Stimulated activated CD8-positive, alpha-beta memory T cell treated with anti-CD3 and anti-CD28 coated beads, Interleukin-7, amount 100 ng/mL, for 4 hours (primary cell): ENCODE measurements at places on chromosomes 13 and 19.

- no peak for DNase-seq
Observed at GRCh38 chr19:57319869-57320179, 448 bp upstream of the ZNF543 start.

DNA sequence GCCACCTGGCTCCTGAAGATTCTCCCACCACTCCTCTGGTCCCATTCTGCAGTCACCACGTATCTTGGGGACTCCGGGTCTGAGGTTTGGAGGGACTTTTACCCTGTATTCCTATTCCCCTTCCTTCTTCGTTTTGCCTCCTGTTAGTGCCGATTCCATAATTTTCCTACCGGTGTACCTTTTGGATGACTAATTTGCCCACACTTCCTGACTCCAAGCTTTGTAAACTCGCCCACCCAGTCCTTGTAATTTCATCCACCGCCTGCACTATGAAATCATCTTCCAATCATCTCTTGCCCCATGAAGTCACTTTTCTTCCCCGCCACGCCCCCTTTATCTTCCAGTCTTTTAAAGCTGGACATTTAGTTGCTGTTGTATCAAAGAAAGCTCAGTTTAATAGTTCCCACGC lies 572 bp downstream of the UCHL3 start:
- no peak for DNase-seq

DNA sequence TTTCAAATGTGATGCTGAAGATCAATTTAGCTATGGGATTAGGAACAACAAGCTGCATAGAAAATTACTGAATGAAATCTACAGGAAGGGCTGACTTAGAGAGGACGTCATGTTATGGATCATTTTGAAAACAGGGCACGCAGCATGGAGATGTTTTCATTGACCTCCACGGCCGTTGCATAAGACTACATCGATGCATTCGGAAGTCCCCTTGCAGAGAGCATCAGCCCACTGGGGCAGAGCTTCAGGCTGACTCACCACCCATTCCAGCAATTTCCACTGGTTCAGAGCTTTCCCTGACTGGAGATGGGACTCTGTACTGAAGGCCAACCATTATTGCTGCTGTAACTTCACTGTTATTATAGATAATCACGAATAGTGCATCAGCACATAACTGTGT lies 305.3 kb downstream of the IRS2 start:
- no peak for DNase-seq

- no peak for DNase-seq
Observed at GRCh38 chr13:27954406-27954851, 14.7 kb downstream of the CDX2 start.

DNA sequence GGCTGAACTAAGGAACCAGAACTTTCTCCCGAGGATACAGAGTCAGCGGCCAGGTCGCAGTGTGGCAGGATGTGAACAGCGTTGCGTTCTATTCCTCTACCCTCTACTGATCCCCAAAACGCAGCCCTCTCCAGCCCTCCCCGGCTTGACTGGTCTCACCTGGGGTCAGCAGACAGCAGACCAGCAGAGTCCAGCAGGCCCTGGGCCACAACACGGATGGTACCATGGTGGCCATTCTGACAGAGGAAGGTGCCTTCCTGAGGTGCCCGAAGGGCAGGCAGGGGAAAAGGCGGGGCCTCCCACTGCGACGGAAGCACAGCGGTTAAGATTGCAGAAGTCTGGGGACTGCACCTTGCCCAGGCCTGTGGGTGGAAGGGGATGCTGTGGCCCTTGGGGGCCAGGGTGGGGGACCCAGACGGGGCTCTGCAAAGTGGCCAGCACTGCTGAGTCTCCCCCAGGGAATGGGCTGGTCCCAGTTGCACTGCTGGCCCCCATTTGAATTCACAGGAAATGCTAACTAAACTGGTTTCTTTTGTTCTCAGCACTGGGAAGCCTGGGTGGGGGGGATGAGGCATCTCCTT lies at the start of gene ICAM3:
Gene ICAM3, minus strand, starts transcription at position 245 of the 581 bp plus-strand sequence. Its CDS starts 10 bp downstream, at position 235.
- DNase-seq, result peak; percentile 57

GRCh38 chr13:35512271-35512920 lies 35.9 kb upstream of the MAB21L1 start:
- no peak for DNase-seq

- no peak for DNase-seq
Observed at GRCh38 chr19:6440905-6441304, 7.3 kb upstream of the SLC25A41 start.

- DNase-seq, result no peak
Observed at GRCh38 chr13:70080012-70080411, 27.6 kb upstream of the ATXN8OS start.

DNA sequence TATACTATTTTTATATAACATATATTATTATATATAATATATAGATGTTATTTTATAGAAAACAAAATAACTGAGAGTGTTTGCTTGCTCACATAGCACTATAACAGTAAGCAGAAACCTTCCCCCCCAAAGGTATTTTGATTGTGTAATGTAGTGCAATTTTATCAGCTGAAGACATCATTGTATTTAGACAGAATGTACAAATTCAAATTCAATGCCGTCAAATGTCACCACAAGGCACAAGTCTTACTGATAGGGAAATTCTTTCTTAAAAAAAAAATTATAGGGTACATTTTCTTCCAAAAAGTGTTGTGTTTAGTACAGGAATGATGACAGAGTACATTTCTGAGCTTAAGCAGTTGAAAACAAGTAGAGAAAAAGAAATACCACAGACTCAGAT lies 1147.1 kb upstream of the SPRY2 start:
- no peak for DNase-seq

GRCh38 chr13:33882804-33883203 lies 64.9 kb downstream of the RFC3 start:
- DNase-seq, result no peak

- DNase-seq, result no peak
Observed at GRCh38 chr13:58744686-58745085, 1113.1 kb downstream of the PCDH17 start.
